ENCODE measurements at places on chromosomes 7 and 10.
A peak's percentile ranks its signal among the peaks of the same experiment; 100 is the strongest.

DNA sequence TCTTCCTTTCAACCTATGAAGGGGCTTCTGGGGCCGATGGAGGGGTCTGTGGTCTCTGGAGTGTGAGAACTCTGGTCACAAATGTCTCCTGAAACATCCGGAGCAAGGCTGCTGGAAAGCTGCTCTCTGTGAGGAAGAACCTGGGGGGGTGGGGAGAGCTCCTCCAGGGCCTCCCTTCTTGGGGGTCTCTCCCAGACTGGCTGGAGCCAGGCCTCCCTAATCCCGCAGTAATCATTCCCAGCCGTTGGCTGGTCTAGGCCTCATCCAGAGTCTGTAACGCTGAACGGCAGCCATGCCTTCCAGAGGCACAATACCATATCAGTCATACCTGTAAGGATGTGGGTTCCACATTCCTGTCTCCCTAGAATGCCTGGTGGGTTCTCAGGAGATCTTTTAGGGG is 4.4 kb upstream of the LZTS2 start:
- no peak for DNase-seq

DNA sequence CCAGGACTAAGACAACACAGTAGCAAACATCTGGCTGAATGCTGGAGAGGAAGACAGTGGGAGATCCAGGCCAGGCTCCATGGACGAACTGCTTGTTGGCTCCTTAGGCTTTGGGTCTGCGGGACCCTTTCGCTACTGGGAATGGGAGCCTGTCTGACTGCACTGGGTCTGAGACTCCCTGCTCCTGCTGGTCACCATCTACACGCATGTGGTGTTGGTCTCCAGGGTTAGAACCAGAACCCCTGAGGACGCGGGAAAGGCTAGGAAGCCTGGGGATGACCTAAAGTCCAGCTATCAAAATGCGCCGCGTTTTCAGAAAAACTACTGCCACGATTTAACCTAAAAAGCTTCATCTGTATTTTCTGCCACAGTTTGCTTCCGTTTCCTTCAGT is 817 bp upstream of the DNAJB6 start:
- no peak for DNase-seq

DNA sequence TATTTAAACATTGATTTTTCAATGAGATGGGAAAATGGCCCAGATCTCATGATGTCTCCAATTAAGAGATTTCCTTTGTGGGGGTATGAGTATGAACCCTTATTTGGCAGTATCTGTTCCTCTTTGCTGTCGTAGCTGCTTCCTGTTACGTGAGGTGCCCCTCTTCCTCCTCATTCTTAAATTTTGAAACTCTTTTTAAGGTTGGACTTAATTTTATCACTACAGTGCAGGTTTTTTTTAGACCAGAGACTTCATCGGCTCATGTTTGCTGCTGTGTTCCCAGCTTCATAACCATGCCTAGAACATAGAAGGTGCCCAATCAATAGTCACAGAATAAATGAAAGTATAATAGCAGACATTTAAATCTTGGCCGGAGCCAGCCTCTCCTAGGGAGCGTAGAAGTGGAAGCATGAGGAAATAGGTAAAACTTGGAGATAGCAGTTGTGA is 2.4 kb downstream of the MIOS start:
- no peak for DNase-seq

DNA sequence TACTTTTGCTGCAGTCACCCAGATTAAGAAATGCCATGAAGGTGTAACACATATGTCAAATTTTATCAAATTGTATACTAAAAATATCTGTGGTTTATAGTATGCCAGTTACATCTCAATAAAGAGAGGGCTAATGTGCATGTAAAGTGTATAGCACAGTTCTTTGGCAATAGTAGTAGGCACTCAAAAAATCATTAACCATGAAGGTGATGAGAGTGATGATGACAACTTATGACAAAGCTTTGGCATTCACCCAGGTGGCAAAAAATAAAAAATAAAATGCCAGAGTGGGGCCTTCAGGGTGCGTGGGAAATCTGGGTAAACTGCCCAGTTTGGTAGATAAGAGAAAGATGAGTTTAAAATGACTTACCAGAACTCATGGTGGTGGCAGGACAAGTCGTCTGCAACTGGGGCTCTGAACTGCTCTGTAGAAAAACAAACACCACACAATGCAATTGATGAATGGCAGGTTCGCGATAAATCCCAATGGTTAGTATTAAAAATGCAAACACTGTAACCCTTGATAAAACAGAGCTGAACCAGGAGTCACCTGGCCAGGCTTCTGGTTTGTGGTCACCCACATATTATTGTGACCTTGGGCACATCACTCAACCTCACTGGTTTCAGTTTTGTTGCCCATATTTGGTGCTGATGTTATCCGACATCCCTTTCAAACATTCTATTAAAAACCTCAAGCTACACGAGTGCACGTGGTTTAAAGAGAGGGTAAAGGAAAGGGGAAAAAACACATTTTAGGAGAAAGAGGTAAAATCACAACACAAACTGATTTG is 120.2 kb downstream of the SORBS1 start:
- no peak for DNase-seq

DNA sequence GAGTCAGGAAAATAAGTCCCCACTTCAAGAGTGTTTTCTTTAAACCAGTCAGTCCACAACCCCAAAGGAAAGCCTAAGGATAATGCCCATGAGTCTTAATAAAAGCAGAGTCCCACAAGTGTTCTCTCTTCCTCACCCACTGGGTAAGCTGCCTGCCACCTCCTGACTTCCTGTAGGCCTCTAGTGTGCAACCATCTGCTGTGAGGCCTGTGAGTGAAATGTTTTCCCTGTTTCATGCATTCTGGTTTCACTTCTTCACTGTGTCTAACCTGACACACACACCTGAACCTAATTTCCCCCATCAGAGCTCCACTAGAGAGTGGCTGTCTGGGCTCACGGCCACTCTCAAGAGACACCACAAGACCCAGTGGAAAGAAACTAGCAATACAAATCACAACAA is 38.9 kb upstream of the GDF10 start:
- no peak for DNase-seq

DNA sequence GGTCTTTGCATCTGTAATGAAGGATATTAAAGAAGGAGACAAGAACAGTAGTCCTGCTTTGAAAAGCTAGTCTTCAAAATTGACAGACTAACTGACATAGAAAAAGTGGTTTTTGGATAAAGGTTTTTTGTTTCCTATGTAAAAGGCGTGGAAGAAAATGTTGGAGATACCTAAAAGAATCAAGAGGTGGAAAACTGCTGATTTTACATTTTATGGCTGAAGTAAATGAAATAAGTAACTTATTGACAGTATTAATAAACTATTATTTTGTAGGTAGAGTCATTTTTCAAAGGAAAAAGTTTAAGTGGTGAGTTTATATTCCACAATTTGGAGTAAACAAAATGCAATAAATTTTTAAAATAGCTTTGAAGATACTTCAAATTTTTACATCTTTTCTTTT is 12.6 kb upstream of the HELLS start:
- DNase-seq, result no peak

DNA sequence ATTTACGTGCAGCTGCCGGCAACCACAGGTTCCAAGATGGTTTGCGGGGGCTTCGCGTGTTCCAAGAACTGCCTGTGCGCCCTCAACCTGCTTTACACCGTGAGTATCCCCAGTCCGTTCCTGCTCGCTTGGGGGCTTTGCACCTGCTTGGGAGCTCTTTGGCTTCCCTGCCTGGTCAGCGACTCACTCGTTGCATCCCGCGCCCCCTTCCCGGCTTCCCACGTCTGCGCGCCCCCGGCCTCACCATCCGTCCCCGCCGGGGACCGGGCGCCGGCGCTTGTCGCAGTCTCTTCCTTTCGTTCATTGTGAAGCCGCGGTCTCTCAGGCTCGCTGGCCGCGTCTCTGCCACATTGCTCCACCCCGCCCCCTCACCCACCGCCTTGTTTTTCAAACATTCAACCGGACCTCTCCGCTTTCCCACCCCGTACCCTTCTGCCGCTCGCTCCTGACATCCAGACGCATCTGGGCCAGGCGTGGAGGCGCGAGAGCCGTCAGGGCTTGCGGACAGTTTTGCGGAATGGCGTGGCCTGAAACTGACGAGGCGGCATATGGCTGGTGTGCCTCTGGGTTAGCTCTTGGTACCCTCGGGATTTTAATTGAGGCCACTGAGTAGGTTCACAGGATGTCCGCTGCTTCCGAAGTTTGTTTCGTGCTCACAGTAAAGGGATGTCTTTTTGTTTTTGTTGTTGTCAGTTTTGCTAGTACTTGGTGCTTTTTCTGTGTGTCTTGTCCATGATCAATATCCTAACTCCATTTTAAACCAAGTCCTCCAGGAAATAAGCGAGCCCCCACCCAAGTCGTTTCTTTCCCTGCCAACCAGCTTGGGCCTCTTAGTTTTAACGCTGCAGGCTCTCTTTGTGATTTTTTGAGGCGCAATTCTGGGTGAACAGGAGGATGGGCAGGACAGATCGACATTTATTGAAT is 639 bp downstream of the TSPAN13 start:
- peak; percentile 62 for DNase-seq

- no peak for DNase-seq
Measured at GRCh38 chr7:118298771-118299170, 74.3 kb downstream of the ANKRD7 start.

- DNase-seq, result no peak
Measured at GRCh38 chr7:83446102-83446669, 202.8 kb downstream of the SEMA3E start.

DNA sequence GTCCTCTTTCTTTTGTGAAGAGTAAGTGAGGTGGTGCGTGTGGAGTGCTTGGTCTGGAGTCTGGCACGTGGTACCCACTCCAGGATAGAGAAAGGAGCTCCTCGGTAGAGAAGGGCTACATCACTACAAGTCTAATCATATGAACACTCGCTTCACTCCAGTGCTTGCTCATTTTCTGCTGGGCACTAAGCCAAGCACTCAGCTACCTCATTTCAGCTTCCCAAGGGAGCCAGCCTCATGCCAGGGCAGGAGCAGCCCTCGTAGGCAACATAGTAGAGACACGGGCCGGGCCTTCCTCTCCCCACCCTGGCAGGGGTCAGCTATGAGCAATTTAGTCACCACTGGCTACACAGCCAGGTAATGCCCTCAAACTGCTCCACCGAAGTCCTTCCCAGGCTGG is 11.4 kb upstream of the HSPA12A start:
- DNase-seq, result no peak

DNA sequence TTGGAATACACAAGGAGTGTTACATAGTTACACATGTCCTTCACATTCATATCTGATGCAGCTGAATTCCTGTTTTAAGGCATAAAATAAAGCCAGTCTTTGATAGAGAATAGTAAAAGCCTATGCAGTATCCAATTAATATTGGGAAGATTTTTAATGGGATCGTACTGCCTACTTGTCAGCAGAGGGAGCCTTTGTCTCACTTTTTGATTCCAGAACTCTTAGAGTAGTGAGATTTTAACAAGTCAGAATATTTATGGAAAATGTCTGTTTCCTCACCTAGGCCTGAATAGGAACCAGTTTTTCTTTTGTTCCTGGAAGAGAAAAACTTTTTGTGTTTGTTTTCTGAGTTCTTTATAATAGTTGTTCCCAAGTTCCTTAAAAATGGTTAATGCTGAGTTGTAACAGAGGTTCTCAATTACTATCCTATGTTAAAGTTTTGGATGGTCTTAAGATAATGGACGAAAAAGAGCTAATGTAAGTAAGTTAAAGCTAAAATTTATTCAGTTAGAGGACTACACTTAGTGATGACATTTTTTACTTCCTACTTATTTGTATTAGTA is 114.0 kb downstream of the BBS9 start:
- DNase-seq, result no peak

DNA sequence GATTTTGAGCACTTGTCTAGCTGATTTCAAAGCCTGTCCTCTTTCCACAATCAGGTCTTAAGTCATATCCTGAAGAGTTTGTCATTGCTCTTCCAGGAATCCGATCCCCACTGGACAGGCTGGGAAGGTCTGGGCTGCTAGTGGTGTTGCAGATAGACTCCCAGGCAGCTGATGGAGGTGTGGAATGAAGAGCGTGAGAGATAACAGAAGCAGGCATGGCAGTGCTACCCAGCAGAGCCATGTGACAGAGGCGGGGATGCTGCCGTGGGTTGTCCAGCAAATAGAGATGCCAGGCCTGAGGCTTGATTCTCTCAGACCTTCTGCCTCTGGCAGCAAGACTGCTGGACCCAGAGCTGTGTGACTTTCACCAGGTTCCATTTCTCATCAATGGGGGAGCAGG is 116.5 kb upstream of the EEPD1 start:
- DNase-seq, result no peak

- DNase-seq, result peak; percentile 25
Measured at GRCh38 chr7:98555403-98555802, 61.7 kb upstream of the NPTX2 start.

DNA sequence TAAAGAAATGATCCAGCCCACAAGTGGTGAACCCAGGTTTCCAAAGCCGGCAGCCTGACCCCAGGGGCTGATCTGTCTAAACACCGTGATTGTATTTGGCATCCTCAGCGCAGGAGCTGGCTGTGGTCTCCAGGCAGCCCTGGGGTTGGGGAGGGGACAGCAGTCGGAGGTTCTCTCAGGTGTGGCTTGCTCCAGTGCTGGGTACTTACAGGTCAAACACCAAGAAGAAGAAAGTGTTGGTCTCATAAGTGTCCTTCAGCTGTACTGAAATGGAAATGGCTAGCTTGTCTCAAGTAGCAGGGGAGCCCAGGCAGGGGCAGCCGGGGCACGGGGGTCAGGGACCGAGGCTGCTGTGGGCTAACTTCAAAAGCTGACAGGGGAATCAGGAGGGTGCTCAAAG is 6.0 kb downstream of the PHKG1 start:
- no peak for DNase-seq

GRCh38 chr10:110631934-110632333 is 12.2 kb upstream of the RBM20 start:
- no peak for DNase-seq

GRCh38 chr10:69348816-69349541 is 67.7 kb downstream of the TACR2 start:
- DNase-seq, result peak; percentile 71

DNA sequence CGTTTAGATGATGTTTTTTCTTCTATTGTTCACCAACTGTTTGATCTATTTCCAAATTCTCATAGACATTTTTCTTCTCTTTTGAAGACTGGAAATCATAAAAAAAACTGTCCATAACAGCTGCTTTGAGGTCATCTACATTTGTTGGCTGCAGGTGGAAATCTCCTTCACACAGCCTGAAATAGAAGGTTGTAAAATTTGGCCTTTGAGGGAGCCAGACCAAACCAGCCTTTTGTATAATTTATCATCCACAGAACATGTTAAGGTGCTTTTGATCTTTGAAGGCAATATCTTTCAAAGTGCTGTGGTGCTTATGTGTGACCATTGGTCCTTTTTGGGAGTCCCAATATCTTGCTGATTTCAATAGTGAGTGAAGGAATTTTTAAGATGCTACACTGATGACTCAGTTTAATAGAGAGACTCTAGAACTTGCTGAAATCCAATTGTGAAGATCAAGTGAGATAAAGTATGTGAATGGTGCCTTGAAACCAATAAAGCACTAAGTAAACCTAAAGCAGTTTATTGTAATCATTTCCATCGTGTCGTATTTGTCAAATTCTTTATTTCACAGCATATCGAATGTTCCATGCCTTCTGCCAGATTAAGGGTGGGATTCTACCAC is 5.4 kb downstream of the FERD3L start:
- no peak for DNase-seq

DNA sequence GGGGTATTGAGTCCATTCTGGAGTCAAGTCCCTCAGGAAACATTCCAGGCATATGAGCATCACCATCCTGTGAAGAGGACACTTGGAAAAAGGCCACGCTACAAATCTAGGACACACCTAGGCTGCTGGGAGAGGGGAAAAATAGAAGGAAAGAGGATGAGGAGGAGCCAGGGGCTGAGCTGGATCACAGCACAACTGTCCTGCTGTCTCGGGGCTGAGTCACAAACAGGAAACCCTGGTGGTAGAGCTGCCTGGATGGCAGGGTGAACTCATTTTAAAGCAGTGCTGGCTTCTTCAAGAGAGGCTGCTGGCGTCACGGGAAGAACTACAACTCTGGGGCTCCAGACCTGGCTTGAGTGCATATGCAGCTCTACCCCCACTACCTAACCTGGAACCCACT is 151.5 kb downstream of the RNF216 start:
- DNase-seq, result no peak
